ENCODE measurements at places on chromosomes 3 and 15. TPM values are rescaled to one million over a fixed set of nuclear protein-coding genes. Genes with fewer than 3 reads are reported as not detected.

The CFAP91 gene
- not detected for total RNA-seq

The ERC2 gene
- total RNA-seq, result not detected

The CCK gene
- total RNA-seq, result 2.4 TPM

The ARHGEF26 gene
- 5.5 TPM for total RNA-seq

The PLA2G4F gene
- total RNA-seq, result not detected

The SOX14 gene
- total RNA-seq, result not detected

The CIP2A gene
- 17.3 TPM for total RNA-seq

The ARRDC4 gene
- 0.17 TPM for total RNA-seq

The SCG5 gene
- 2.1 TPM for total RNA-seq

The POPDC2 gene
- 0.18 TPM for total RNA-seq

The TGM5 gene
- not detected for total RNA-seq

The PIK3R4 gene
- 16.6 TPM for total RNA-seq

The CXCR6 gene
- not detected for total RNA-seq

The CCDC39 gene
- not detected for total RNA-seq

The SNX22 gene
- total RNA-seq, result 0.96 TPM

The P2RY12 gene
- not detected for total RNA-seq

The GAP43 gene
- not detected for total RNA-seq

The DZIP1L gene
- total RNA-seq, result 5.4 TPM

The C3orf62 gene
- 2.3 TPM for total RNA-seq

The PLIN1 gene
- not detected for total RNA-seq

The GOLGA8R gene
- 0.27 TPM for total RNA-seq

The SKOR1 gene
- total RNA-seq, result 0.03 TPM

The SEMA3G gene
- 0.10 TPM for total RNA-seq

The ELL3 gene
- 2.2 TPM for total RNA-seq

The SLC9C1 gene
- total RNA-seq, result not detected
